ENCODE measurements at places on chromosomes 5 and 9. TPM values are rescaled to one million over a fixed set of nuclear protein-coding genes. Genes with fewer than 3 reads are reported as not detected.
A peak's percentile ranks its signal among the peaks of the same experiment; 100 is the strongest.

PDCD1LG2 gene
- total RNA-seq = 8.8 TPM

PTGDS gene
- total RNA-seq = 5.6 TPM

CCDC171 gene
- total RNA-seq = 2.0 TPM

PCYOX1L gene
- total RNA-seq = 16.6 TPM

COL23A1 gene
- total RNA-seq = 0.16 TPM

ORM2 gene
- not detected for total RNA-seq

GRXCR2 gene
- total RNA-seq = not detected

- DNase-seq = no peak
Observed at GRCh38 chr9:110178281-110178680, 29.7 kb downstream of the C9orf152 start.

DNA sequence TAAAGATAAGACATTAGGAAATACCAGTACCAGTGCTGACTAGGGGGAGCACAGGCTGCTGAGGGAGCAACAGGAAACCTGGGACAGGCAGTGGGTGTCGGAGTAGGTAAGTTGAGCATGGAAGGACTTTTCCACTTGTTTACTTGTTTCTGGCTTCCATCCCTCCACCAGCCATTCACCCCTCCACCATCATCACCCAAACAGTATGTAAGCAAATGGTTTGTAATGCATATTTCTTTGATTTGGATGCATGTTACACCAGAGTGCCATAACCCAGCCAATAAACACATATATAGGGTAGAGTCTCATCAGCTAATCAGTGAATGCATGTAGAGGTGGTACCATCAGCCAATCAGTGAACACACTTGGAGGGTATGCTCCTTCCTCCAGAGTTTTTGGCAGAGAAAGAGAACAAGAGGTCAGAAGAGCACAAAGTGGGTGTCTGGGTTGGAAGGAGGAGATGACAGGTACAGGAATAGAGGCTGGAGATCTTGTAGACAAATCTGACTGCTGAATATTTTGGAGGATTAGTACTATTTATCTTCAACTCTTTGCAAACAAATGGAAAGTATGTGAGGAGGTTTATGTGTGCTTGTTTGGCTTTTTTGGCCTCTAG, 37.7 kb upstream of the PDE8B start:
- no peak for DNase-seq

- DNase-seq = no peak
Observed at GRCh38 chr5:2563046-2563445, 188.4 kb downstream of the IRX2 start.

- DNase-seq = no peak
Observed at GRCh38 chr9:2181792-2182191, 166.6 kb downstream of the SMARCA2 start.

- DNase-seq = no peak
Observed at GRCh38 chr5:131266370-131267060, 2.7 kb downstream of the CDC42SE2 start.

DNA sequence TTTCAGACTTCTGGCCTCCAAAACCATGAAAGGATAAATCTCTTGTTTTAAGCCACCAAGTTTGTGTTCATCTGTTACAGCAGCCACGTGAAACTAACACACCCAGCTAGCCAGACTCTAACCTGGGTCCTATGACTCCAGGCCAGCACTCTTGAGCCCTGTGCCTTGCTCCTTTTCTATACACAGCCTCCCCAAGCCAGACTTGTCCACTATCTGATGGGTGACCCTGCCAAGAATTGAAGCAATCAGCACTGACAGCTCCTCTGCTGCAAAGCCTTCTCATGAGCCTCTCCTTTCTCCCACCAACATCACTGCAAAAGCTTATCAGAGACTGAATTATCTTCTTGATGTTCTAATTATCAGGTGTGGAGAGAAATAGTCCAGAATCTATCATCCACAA, 41.4 kb downstream of the SIL1 start:
- DNase-seq = no peak

DNA sequence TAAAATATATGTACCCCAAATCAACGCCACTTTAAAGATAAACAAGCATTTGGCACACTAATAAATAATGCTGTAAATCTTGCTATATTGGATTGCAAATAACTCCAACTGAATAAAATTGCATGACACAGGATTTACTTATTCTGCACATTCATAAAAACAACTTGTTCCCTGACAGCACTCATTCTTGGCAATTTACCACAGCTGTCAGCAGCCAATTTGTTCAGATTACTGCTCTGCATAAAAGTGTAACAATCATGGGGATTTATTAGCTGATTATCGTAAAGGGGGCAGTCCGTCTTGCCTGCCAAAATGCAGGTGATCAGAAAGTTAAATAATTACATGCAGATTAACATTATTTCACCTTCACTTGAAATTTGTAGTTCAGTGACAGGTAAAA, 285.3 kb downstream of the SLF1 start:
- DNase-seq = no peak

GRCh38 chr5:94329115-94329514, 289.3 kb downstream of the KIAA0825 start:
- peak; percentile 2 for DNase-seq

GRCh38 chr9:9612755-9613154, 1000.0 kb downstream of the PTPRD start:
- no peak for DNase-seq

- no peak for DNase-seq
Observed at GRCh38 chr9:87970602-87971001, 3.7 kb downstream of the CDK20 start.

DNA sequence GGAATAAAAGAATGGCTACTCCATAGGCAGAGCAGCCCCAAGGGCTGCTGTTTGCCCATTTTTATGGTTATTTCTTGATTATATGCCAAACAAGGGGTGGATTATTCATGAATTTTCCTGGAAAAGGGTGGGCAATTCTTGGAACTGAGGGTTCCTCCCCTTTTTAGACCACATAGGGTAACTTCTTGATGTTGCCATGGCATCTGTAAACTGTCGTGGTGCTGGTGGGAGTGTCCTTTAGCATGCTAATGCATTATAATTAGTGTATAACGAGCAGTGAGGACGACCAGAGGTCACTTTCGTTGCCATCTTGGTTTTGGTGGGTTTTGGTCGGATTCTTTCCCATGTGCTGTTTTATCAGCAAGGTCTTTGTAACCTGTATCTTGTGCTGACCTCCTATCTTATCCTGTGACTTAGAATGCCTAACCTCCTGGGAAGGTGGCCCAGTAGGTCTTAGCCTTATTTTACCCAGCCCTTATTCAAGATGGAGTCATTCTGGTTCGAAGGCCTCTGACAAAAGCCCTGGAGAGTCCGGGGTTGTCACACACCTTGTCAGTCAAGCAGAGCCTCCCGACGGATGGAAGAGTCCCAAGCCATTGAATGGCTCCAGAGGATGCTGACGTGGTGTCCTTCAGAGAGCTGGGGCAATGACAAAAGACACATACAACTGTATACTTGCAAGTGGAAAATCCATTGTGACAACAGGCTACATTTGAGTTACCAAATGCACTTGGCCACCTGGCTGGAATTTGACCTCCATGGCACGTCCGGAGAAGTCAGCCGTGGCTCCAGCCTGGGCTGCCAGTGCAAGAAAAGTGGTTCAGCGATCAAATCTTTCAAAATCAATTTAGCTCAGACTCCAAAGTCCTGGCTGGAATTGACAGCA, 67.1 kb upstream of the CLINT1 start:
- no peak for DNase-seq

DNA sequence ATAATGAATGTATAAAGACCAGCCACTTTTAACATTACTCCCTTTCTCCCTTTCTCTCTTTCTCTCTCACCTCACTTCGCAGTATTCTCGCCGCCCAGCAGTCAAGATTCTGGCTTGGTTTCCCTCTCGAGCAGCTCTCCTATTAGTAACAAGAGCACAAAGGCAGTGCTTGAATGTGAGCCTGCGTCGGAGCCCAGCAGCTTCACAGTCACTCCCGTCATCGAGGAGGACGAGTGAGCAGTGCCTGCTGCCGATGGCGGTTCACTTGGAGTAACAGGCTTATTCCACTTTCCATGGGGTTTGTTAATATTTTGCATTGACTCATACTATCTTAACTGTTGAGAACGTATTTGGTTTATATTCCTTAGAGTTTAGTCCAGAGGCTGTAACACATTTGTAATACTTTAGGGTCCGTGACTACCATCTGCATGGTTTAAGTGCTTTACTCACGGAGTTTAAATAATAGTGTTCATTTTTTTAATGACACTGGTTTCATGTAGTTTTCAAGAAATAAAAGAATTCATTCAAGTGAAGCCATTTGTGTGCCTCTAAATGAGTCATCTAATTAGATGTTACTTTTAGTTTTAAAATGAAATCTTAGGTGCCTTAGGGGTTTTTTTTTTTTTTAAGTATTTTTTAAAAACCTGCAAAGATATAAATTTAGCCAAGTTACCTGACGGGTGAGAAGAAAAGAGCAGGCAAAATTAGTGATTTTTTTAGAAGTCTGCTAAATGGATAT, 8.4 kb upstream of the DMRT3 start:
- no peak for DNase-seq

GRCh38 chr9:123081824-123082223, 48.4 kb downstream of the GPR21 start:
- DNase-seq = peak; percentile 16

DNA sequence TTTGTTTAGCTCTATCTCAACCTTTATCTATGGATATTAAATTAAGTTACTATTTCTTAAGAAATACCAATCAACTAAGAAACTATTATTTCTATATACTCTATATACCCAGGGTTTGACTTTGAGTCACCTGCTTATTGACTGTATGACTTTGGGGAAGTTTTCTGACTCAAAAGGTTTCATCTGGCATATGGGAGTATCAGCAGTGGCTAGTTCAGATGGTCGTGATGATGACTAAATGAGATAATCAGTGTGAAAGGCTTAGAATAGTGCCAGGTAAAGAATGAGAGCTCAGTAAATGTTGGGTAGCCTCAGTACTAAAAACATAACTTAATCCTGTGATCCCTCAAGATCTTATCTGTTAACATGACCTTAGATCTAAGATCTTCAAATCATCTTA, 179.7 kb upstream of the ISL1 start:
- DNase-seq = no peak

DNA sequence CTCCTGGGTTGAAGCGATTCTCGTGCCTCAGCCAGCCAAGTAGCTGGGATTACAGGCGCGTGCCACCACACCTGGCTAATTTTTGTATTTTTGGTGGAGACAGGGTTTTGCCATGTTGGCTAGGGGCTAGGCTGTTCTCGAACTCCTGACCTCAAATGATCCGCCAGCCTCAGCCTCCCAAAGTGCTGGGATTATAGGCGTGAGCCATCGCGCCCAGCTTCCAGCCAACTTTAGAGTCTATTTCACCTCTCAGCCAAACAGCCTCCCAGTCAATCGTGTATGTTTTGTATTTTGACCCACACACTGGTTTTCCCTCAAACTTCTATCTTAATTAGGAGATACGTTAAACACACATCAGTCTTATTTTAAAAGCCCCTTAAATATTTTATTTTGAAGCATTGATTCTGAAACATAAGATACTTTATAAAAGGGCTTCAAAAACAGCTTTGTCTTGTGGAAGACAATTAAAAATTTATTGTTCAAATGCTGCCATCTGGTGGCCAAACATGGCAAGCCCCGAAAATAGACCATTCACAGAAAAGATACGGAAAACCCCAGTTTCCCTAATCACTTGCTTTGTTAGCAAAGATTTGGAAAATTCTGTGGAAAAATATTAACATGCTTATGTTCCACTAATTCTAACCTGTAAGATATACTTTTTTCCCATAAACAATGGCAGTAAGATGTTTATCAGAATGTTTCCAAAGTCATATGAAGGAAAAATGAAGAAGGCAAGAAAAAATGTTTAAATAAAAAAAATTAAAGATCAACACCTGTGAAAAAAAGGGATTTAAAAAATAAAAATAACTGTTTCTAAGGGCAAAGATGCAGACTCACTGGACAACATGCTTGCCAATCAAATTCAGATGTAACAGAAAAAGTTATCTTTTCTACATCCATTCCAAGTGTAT, 33.1 kb downstream of the APTX start:
- DNase-seq = no peak

GRCh38 chr9:4740388-4740637, 689 bp downstream of the AK3 start:
- no peak for DNase-seq

- DNase-seq = no peak
Observed at GRCh38 chr9:100673249-100673648, 95.4 kb downstream of the CAVIN4 start.

- DNase-seq = peak; percentile 72
Observed at GRCh38 chr5:132787076-132787475, 10.0 kb upstream of the SEPTIN8 start.

DNA sequence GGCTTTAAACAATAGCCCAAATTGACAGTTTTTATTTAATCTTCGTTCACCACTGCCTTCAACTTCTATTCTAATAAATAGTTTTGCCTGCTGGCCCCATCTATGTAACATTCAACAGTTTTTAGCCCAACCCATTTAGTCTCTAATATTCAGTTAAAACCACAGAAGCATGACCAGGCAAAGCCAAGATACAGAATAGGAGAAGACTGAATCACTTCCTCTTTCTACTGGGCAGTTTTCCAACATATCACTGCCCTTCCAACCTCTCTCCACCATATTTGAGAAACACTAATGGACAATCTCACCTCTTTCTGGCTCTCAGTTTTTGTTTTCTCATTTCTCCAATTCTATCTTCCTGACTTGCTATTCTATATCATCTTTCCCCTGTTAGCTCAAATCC, 352.9 kb downstream of the DNAH5 start:
- DNase-seq = peak; percentile 91

DNA sequence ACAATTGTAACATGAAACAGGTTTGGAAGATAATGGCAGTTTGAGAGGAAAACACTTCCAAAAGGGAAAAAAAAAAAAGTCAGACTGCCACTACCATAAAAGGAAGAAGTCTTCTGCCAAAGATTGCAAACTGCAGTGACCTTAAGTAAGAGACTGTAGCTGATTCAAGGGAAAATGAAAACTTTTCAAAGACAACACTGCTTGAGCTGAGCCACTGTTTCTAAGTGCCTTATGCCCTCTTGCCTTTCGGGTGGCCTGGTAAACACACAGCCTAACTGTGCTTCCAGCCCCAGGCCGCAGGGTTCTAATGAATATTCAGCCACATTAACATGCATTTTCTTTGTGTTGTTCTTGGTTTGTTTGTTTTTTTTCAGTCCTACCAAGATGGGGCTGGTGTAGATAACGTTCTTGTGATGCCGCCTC, 354.6 kb downstream of the BNC2 start:
- peak; percentile 83 for DNase-seq
